ENCODE measurements at places on chromosomes 12 and 14. TPM values are rescaled to one million over a fixed set of nuclear protein-coding genes. Genes with fewer than 3 reads are reported as not detected.
A peak's percentile ranks its signal among the peaks of the same experiment; 100 is the strongest.

LRRK2 gene
- 0.42 TPM for total RNA-seq

ZNF268 gene
- total RNA-seq: 15.1 TPM

MED13L gene
- 203 TPM for total RNA-seq

DNA sequence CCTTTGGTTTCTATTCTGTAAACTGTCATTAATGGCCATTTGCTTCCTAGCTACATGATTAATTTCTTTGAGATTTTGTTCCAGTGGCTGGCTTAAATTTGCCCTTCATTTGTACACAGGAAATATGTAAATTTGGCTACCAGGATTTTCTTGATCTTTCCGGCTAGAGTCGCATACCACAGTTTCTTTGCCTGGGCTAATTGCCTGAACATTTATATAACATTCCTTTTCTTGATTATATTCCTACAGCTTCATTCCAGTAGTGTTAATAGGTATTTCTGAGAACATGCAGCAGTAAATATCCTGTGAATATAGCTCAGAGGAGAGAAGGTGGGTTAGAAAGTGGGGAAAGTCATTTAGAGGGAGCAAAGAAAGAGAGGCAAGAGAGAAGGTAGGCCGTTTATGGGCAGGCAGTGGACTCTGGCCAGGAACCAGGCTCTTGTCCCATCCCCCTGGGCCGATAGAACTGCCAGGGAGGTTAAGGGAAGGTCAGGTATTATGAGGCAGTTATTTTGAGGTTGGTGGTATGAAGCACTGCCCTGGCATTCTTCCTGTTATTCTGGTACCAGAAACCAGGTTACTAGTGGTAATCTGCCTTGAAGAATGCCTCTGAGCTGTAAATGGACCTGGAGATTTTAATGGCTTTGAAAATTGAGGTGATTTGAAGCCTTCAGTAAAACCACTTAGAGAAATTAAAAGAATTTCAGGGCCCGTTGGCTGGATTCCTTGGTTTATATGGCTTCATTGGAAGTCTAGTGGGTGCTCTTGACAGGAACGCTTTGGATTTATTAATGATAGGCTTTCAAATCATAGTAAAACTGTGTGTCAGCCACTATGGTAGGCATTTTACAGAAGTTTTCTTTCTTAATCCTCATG is 4.4 kb downstream of the RNF10 start:
- H3K27ac ChIP-seq: no peak overlapping the region
- peak overlapping the region; percentile 33 for H3K4me3 ChIP-seq
- no peaks in the 10 kb centered on the region for H3K27me3 ChIP-seq
- DNase-seq: no peak
- peaks cover 18% of the 10 kb centered on the region for H3K36me3 ChIP-seq

- H3K4me1 ChIP-seq: no peaks in the 10 kb centered on the region
- no peaks in the 10 kb centered on the region for H3K36me3 ChIP-seq
- no peak for DNase-seq
- no peaks in the 10 kb centered on the region for H3K27me3 ChIP-seq
- H3K4me3 ChIP-seq: no peak overlapping the region
- H3K27ac ChIP-seq: no peak overlapping the region
Observed at GRCh38 chr14:35818346-35819115, 7.6 kb upstream of the BRMS1L start.

DNA sequence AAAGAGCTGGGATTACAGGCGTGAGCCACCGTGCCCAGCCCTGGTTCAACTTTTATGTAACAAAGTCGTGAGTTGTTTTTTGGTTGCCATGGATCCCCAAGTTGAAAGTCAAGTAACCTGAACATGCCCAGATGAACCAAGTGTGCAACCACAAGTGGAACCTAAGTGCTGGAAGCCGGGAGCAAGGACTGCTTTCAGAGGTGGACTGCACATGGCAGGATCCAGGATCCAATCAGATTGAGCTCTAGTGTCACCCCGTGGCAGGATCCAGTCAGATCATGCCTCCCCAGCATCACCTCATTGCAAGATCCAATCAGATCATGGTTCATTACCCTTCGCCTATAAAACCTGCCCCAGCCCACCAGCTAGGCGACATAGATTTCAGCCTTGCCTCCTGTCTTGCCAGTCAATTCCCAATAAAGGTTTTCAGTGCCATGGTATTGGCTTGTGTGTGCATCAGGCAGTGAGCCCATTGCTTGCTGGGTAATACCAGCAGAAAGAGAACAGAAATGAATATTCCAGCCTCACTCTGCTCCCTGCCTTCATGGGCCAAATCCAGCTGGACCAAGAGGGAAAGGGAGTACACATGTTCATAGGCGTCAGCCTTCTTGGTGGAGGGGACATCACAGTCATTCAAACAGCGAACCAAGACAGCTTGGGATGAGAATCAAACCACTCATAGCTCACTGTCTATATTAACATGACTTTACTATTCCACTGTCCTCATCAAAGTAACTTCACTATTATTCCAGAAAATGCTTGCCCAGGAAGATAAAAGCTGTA is 43.6 kb upstream of the VASH1 start:
- H3K36me3 ChIP-seq: no peaks in the 10 kb centered on the region
- H3K4me1 ChIP-seq: peaks cover 9% of the 10 kb centered on the region
- H3K27me3 ChIP-seq: peaks cover 6% of the 10 kb centered on the region
- no peak for DNase-seq
- H3K4me3 ChIP-seq: no peak overlapping the region
- no peak overlapping the region for H3K27ac ChIP-seq

- DNase-seq: no peak
- H3K27me3 ChIP-seq: no peaks in the 10 kb centered on the region
- peaks cover 56% of the 10 kb centered on the region for H3K36me3 ChIP-seq
- H3K4me3 ChIP-seq: no peak overlapping the region
- H3K4me1 ChIP-seq: peaks cover 47% of the 10 kb centered on the region
Observed at GRCh38 chr14:70666361-70666686, 24.6 kb downstream of the TTC9 start.

- H3K4me3 ChIP-seq: no peak overlapping the region
- H3K36me3 ChIP-seq: no peaks in the 10 kb centered on the region
- no peaks in the 10 kb centered on the region for H3K4me1 ChIP-seq
- no peaks in the 10 kb centered on the region for H3K27me3 ChIP-seq
Observed at GRCh38 chr14:87087881-87088280, 905.1 kb downstream of the GALC start.

- no peaks in the 10 kb centered on the region for H3K4me1 ChIP-seq
- DNase-seq: no peak
- H3K27ac ChIP-seq: no peak overlapping the region
- peaks cover 12% of the 10 kb centered on the region for H3K36me3 ChIP-seq
- H3K27me3 ChIP-seq: no peaks in the 10 kb centered on the region
- no peak overlapping the region for H3K4me3 ChIP-seq
Observed at GRCh38 chr12:9073076-9073475, 42.6 kb downstream of the A2M start.

GRCh38 chr12:49220972-49221371 is 32.1 kb upstream of the TUBA1A start:
- H3K4me1 ChIP-seq: no peaks in the 10 kb centered on the region
- H3K27ac ChIP-seq: no peak overlapping the region
- H3K36me3 ChIP-seq: no peaks in the 10 kb centered on the region
- DNase-seq: no peak

GRCh38 chr12:112891093-112892024 is 15.4 kb upstream of the OAS1 start:
- H3K4me1 ChIP-seq: no peaks in the 10 kb centered on the region
- no peak overlapping the region for H3K4me3 ChIP-seq
- no peaks in the 10 kb centered on the region for H3K36me3 ChIP-seq
- peaks cover 5% of the 10 kb centered on the region for H3K27me3 ChIP-seq
- H3K27ac ChIP-seq: no peak overlapping the region

GRCh38 chr12:2051700-2052621 is 826 bp upstream of the CACNA1C start:
- H3K4me1 ChIP-seq: peaks cover 15% of the 10 kb centered on the region
- peak overlapping the region; percentile 25 for H3K4me3 ChIP-seq
- H3K27ac ChIP-seq: no peak overlapping the region
- no peaks in the 10 kb centered on the region for H3K36me3 ChIP-seq
- peaks cover 48% of the 10 kb centered on the region for H3K27me3 ChIP-seq

- no peak overlapping the region for H3K4me3 ChIP-seq
- no peak for DNase-seq
Observed at GRCh38 chr14:88044776-88045446, 40.0 kb downstream of the GPR65 start.

DNA sequence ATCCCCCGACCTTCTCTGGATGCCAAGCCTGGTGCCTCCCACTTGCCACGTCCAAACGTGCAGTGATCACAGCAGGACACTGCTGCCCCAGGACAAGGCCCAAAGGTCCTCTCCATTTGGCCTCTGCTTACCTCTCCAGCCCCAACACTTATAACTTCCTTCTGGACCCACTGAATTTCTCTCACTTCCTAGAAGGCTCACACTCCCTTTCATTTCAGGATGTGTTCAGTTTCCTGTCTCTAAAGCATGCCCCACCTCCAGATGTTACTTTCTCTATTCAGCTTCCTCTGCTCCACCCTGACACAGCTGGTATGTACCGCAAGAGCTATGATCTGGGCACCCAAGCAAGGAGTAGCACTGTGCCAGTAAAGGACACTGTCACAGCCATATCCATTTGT is 33.0 kb downstream of the CDKL1 start:
- H3K4me1 ChIP-seq: peaks cover 25% of the 10 kb centered on the region
- no peaks in the 10 kb centered on the region for H3K36me3 ChIP-seq
- H3K27ac ChIP-seq: peak overlapping the region; percentile 67
- H3K27me3 ChIP-seq: no peaks in the 10 kb centered on the region
- peak overlapping the region; percentile 66 for H3K4me3 ChIP-seq
- DNase-seq: peak; percentile 91

- H3K27me3 ChIP-seq: no peaks in the 10 kb centered on the region
- DNase-seq: no peak
- H3K27ac ChIP-seq: no peak overlapping the region
- no peaks in the 10 kb centered on the region for H3K36me3 ChIP-seq
Observed at GRCh38 chr12:93518725-93519124, 51.4 kb downstream of the MRPL42 start.

DNA sequence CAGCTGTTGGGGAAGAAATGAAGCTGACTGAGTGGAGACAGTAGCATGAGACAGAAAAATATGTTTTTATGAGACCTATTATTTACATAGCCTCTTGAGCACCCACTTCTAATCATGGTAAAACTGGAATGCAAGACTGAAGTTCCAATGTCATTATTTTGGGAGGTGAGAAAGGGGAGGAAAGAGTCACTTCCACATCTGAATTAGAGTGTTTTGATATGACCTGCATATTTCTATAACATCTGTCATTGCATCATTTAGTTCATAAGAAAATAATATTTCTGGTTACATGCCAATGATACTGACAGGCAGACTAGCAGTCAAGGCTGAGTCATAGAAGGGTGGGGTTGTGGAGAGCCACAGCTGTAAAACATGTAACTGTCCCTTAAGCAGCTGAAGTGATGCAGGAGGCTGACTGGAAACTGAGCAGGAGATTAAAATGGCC is 26.7 kb downstream of the NTN4 start:
- DNase-seq: no peak
- H3K27me3 ChIP-seq: no peaks in the 10 kb centered on the region
- no peaks in the 10 kb centered on the region for H3K36me3 ChIP-seq

GRCh38 chr14:54638135-54638446 is 71.2 kb downstream of the SAMD4A start:
- H3K36me3 ChIP-seq: no peaks in the 10 kb centered on the region
- no peak for DNase-seq
- H3K27me3 ChIP-seq: no peaks in the 10 kb centered on the region
- H3K4me1 ChIP-seq: no peaks in the 10 kb centered on the region

- DNase-seq: no peak
- H3K27ac ChIP-seq: no peak overlapping the region
- H3K4me1 ChIP-seq: peaks cover 23% of the 10 kb centered on the region
- no peaks in the 10 kb centered on the region for H3K36me3 ChIP-seq
Observed at GRCh38 chr12:46451276-46452021, 78.9 kb upstream of the SLC38A2 start.

- H3K27ac ChIP-seq: no peak overlapping the region
- H3K36me3 ChIP-seq: no peaks in the 10 kb centered on the region
- H3K27me3 ChIP-seq: peaks cover 7% of the 10 kb centered on the region
Observed at GRCh38 chr12:130708648-130709047, 7.5 kb downstream of the RIMBP2 start.

DNA sequence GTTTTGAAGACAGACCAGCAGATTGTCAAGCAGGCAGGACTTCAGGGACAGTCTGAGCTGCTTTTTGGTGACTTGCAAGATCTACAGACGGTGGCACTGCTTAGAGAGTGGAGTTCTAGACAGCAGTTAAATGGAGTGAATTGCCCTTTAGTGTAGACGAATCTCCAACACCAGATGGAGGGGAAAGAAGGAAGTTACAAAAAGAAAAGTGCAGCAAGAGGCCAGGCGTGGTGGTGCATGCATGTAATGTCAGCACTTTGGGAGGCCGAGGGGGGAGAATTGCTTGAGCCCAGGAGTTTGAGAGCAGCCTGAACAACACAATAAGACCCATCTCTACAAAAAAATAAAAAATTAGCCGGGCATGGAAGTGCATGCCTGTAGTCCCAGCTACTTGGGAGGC is 8.4 kb upstream of the HHIPL1 start:
- no peaks in the 10 kb centered on the region for H3K36me3 ChIP-seq
- no peaks in the 10 kb centered on the region for H3K27me3 ChIP-seq
- H3K4me3 ChIP-seq: no peak overlapping the region
- DNase-seq: no peak
- no peak overlapping the region for H3K27ac ChIP-seq

DNA sequence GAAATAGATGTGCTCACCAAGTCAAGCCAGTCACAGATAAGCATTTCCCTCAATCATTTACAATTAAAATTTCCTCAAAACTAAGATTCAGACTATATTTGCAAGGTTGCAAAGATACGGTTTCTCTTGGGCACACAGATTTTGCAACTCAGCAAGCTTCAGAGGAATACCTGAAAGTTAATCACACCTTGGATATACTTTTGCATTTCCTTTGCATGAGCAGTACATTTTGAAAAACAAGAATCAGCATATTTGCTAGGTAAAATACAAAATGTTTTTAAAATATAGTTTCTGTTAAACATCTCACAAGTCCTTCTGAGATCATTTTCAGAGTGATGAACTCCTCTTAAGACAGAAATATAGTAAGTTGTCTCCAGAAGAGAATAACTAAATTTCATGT is 336.9 kb downstream of the DUSP6 start:
- peaks cover 5% of the 10 kb centered on the region for H3K4me1 ChIP-seq
- no peaks in the 10 kb centered on the region for H3K27me3 ChIP-seq
- no peak for DNase-seq
- no peak overlapping the region for H3K4me3 ChIP-seq

GRCh38 chr12:122130150-122130549 is 43.9 kb downstream of the IL31 start:
- no peak for DNase-seq
- H3K36me3 ChIP-seq: peaks cover 70% of the 10 kb centered on the region
- H3K27me3 ChIP-seq: no peaks in the 10 kb centered on the region
- no peak overlapping the region for H3K27ac ChIP-seq
- no peaks in the 10 kb centered on the region for H3K4me1 ChIP-seq
- H3K4me3 ChIP-seq: no peak overlapping the region

- no peak for DNase-seq
- H3K4me3 ChIP-seq: no peak overlapping the region
- no peaks in the 10 kb centered on the region for H3K27me3 ChIP-seq
- peaks cover 10% of the 10 kb centered on the region for H3K4me1 ChIP-seq
- H3K36me3 ChIP-seq: no peaks in the 10 kb centered on the region
Observed at GRCh38 chr14:73610687-73611086, 1.6 kb upstream of the ACOT6 start.

- H3K27me3 ChIP-seq: no peaks in the 10 kb centered on the region
- DNase-seq: peak; percentile 78
Observed at GRCh38 chr12:52980650-52981423, 25.4 kb upstream of the EIF4B start.

All from CD4-positive, alpha-beta T cell (primary cell).